DMS 273 treated with DMSO at 0.1 percent for 48 hours (cell line): ENCODE measurements at places on chromosomes 6 and 20.

DNA sequence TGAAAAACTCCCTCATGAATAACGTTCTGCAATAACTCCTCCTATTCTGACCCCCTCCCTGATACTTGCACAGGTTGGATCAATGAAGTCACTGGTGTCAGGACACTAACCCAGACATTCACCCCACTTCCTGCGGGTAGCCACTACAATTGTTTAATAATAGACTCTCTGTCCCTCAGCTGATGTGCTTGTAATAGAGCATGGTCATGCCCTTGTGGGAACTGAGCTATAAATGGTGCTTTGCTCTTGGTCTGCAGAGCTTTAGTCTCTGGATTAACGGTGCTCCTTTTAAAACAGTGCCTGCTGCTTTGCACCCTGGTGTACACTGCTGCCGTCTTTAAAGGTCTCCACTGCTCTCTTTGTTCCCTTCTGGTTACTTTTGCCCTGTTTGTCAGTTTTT is 127.3 kb downstream of the BACH2 start:
- DNase-seq = no peak

DNA sequence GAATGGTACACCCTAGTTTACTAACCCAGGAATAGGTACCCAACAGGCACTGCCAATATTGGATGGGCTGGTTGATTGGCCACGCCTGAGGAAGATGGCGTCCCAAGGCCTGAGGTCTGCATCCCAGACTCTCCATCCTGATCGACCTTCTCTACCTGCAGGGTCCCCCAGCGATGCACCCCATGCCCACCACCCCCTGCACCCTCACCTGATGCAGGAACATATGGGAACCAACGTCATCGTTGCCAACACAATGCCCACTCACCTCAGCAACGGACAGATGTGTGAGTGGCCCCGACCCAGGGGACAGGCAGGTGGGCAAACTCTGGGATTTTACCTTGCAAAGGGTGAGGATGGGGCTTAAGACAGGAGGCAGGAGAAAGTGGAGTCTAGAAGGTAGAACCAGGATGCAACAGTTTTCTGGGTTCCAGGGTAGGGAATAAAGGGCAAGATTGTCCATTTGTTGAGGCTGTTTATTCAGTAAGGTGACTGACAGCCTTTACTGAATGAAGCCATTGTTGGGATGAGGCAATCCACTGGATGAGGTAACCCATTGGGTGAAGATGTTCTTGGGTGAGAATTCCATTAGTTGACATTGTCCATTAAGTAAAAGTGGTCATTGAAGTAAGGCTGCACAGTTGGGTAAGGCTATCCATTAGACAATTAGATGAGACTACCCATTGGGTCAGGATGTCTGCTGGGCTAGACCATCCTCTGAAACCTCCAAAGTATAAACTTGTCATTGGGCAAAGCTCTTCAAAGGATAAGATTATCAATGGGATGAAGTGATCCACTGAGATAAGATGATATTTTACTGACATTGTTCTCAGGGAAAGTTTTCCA is 47.3 kb upstream of the TTPAL start:
- no peak for DNase-seq

- peak; percentile 41 for DNase-seq
Observed at GRCh38 chr6:116371120-116371917, 572 bp downstream of the DSE start.

DNA sequence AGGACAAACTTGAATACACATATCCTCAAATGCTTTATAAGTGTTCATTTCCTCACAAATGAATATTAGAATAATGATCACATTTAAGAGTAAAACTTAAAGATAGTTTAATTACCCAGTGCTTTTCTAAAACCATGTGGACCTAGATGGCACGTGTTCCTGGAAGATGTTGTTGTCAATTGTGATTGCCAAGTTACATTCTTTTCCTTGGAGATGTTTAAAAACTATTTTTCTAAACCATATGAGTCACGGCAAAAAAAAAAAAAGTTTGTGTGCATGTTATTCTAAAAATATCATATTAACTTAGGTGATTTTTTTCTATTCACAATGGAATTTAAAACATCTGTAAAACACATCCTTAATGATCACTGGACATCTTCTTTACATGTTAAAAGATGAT is 51.1 kb downstream of the RCAN2 start:
- DNase-seq = no peak

GRCh38 chr6:17169291-17169690 is 67.4 kb downstream of the STMND1 start:
- no peak for DNase-seq

DNA sequence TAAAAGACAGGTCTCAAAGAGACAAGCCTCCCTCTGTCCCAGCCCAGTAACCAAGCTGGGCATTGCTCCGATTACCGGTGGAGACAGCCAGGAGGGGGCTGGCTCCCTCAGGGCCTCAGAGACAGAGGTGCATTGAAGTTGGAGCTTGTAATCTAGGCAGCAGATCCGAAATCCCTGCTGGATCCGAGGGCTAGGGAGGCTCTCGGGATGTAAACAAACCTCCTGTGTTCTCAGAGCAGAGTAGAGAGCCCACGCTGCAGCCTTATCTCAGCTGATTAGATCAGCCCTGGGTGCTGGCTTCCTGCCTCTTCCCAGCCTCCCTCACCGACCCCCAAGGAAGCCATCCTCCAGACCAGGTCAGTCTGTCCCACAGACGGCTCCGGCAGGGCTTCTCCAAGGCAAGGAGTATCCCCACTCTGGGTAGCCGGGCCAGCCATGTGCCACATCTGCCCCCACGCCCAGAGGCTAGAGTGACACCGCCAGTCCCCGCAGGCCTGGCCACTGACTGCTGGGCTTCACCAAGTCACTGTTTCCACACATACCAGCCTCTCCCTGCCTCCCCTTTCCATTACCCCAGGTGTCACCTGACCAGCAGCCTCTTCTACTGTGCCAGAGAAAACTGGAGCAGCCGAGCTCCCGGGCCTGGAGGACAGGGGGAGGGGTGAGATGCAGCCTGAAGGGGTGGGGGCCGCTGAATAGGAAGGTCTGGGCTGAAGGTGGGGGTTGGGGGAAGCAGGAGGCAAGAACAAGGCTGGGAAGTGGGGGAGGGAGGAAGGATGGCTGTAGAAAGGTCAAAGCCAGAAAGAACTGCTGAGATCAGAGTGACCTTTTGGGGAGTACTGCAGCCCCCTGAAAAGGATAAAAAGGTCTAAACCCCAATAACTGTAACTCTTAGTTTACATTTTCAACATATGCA is 6.0 kb downstream of the SDC4 start:
- no peak for DNase-seq

GRCh38 chr6:11766589-11767450 is 11.8 kb downstream of the ADTRP start:
- no peak for DNase-seq

- no peak for DNase-seq
Observed at GRCh38 chr6:87667032-87667431, 35.0 kb downstream of the AKIRIN2 start.

- DNase-seq = no peak
Observed at GRCh38 chr6:134416418-134417154, 98.7 kb upstream of the SGK1 start.

DNA sequence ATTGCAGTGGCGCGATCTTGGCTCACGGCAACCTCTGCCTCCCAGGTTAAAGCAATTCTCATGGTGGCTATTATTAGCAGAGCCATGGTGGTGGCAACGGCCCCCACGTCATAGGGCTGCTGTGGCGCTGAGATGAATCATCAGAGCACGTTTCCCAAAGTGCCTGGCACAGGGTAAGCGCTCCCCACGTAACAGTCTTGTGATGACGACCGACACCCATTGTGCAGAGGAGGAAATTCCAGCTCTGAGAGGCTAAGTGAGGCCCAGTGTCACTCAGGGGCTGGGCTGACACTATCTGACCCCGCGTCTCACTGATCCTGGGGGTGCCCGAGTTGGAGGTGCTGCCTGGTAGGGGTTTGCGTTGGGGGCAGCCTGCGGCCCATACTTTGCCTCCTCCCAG is 16.2 kb downstream of the SUN5 start:
- no peak for DNase-seq

- DNase-seq = no peak
Observed at GRCh38 chr6:155461556-155461955, 5.9 kb upstream of the NOX3 start.
